ENCODE measurements at places on chromosomes 6 and 20.

GRCh38 chr6:166726201-166726600 lies 99.2 kb upstream of the RPS6KA2 start:
- no peak for DNase-seq

DNA sequence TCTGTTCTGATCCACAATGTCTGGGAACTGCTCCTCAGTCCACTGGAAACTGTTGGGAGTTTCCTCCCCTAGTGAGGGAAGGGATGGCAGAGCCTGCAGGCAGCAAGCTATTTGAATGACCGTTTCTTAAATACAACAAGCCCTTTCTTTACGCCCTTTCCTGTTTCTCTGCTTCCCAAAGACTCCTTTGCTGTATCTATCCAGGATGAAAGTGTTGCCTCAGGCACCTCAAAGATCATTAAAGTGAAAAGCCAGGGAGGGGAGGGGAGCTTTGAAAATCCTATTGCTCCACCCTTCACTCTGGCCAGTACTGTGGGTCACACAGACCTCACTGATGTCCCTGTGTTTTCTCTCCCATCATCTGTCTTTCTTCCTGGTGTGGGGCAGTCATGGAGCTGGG lies 213.1 kb downstream of the RNF144B start:
- no peak for DNase-seq

GRCh38 chr6:164098857-164099267 lies 684.3 kb downstream of the QKI start:
- DNase-seq: no peak

DNA sequence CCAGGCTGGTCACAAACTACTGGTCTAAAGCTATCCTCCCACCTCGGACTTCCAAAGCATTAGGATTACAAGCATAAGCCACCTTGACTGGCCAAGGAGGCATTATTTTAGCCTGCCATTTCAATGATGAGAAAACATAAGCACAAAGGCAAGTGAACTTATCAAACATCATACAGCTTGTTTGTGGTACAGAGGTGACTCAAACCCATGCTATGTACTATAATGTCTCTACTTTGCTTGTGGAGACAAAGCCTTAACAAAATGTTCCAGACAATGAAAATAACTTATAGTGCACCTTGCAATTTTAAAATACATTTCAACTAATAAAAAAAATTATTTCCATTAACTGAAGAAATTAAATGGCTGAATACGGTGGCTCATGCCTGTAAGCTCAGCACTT lies 26.2 kb downstream of the HDAC2 start:
- DNase-seq: no peak

DNA sequence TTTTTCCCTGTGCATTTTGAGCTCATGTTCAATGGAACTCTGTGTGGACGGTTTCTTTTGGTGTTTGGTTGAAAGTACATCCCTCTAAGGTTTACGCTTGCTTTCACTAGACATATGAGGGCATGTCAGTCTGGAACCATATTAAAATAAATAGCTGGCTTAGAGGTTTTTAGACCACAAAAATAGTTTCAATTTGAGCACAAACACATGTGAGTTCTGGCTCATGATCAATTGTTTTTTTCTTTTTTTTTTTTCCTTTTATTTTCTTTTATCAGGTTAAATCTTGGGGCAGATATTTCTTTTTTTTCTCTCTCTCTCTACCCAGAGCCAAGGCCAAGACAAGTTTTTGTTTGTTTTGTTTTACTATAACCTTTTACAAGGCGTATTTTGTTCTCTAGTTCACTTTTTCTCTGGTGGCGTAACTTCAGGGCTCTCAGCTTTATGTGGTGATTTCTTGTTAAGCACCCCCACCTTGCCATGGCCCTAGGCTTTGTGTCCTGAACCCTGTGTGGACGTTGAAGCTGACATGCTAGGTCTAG lies 92.9 kb downstream of the SHLD1 start:
- DNase-seq: no peak

GRCh38 chr6:168026925-168027324 lies 29.5 kb downstream of the KIF25 start:
- no peak for DNase-seq

DNA sequence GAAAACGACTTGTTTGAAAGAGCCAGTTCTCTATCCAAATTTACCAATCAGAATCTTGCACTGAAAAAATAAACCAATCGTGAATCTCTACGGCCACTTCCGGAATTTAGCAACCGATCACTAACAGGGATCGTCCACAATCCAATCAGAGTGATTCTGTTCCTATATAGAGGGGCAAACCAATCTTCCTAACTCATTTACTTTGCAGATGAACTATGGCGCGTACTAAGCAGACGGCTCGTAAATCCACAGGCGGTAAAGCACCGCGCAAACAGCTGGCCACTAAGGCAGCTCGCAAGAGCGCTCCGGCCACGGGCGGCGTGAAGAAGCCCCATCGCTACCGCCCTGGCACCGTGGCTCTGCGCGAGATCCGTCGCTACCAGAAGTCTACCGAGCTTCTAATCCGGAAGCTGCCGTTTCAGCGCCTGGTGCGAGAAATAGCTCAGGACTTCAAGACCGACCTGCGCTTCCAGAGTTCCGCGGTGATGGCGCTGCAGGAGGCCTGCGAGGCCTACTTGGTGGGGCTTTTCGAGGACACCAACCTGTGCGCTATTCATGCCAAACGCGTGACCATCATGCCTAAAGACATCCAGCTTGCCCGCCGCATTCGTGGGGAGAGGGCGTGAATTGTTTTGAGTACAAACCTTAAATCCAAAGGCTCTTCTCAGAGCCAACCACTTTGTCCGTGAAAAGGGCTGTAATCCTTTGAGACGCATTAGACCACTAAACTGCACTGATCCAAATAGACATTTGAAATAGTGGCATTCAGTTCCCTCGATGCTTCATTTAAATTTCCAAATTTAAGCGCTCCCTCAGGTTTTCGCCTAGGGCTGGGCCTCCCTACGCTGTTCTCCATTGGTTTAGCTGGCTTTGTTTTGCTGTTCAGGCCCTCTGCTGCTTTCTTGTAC lies 138.0 kb downstream of the HFE start:
- no peak for DNase-seq

DNA sequence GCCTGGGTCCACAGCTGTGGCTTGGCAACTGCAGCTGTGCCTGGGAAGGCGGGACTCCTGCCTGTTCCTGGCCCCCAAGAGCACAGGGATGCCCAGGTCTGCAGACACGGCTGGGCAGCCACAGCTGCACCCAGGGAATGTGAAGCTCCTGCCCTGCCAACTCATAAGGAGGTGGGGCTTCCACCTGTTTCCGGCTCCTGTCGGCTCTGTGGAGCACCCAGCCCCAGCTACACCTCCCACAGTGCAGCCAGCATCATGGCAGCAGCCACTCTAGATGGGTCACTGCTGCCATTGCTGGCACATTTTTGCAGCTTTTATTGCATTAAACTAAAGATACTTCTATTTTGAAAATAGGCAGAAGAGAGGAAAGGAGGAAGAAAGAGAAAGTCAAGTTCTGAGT lies 207.9 kb downstream of the SAMD5 start:
- no peak for DNase-seq

GRCh38 chr20:15440049-15440820 lies 1102.8 kb upstream of the FLRT3 start:
- DNase-seq: no peak

GRCh38 chr20:59141818-59142581 lies 21.6 kb upstream of the ZNF831 start:
- DNase-seq: peak; percentile 70

GRCh38 chr6:74798302-74798701 lies 407.6 kb downstream of the COL12A1 start:
- no peak for DNase-seq

- DNase-seq: no peak
Measured at GRCh38 chr6:40517654-40518053, 69.5 kb downstream of the LRFN2 start.

GRCh38 chr6:13203145-13203544 lies 125.2 kb downstream of the TBC1D7 start:
- no peak for DNase-seq

DNA sequence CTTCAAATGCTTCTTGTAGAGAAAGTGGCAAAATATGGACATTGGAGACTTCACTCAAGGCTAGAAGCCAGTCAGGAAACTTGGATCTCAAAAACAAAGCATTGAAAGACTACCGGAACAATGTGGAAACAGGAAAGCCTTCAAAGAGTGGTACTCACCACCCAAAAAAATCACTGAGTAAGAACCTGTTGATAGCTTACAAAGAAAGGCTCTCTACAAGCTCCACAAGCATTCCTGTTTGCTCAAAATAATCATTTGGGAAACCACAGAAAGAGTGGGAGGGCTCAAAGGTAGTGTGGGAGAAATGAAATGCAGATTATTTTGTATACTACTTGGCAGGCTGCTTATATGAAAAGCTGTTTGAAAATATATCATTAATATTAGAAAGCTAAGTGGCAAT lies 9.5 kb upstream of the DST start:
- no peak for DNase-seq

GRCh38 chr6:128111096-128111495 lies 210.2 kb upstream of the THEMIS start:
- no peak for DNase-seq

DNA sequence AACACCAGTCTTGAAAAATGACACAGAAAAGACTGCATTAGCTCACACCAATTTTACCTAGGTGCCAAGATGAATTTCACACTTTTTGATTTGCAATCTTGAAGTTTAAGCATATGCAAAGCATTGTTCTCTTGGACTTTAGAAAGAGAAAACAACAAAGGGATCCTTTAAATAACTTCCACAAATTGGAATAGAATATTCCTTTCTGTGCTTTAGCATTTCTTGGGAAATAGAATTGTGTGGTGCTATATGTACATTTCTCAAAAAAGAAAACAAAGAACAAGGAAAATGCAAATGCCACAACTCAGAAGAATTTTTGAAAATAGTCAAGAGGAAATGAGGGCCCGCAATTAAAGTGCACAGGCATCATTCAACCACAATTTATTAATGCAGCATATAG lies 17.0 kb downstream of the HTR1B start:
- no peak for DNase-seq

- no peak for DNase-seq
Measured at GRCh38 chr20:13422637-13423036, 201.6 kb downstream of the ISM1 start.

GRCh38 chr6:106141441-106142237 lies 55.5 kb downstream of the PRDM1 start:
- DNase-seq: no peak

GRCh38 chr6:680666-681340 lies 12.1 kb downstream of the EXOC2 start:
- no peak for DNase-seq

GRCh38 chr20:58571356-58571692 lies 56.1 kb upstream of the APCDD1L start:
- no peak for DNase-seq

DNA sequence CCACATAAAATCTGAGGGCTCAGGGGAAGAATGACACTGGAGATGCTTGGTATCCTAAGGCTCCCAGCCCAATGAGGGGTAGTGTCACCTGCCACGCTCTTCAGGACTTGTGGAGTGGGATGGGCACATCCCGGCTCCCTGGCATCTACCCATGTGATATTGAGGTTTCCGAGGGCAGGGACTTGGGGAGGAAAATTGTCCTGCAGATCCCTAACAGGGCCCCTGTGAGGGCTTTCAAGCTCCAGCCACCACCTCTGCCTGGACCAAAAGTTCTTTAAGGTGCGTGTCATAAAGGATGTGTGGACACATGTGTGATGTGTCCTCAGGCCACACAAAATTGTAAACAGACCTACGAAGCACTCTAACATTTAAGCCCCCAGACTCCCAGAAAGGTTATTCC lies 2.5 kb downstream of the SCML4 start:
- no peak for DNase-seq

GRCh38 chr6:134875367-134875766 lies 74.5 kb downstream of the ALDH8A1 start:
- DNase-seq: no peak

DNA sequence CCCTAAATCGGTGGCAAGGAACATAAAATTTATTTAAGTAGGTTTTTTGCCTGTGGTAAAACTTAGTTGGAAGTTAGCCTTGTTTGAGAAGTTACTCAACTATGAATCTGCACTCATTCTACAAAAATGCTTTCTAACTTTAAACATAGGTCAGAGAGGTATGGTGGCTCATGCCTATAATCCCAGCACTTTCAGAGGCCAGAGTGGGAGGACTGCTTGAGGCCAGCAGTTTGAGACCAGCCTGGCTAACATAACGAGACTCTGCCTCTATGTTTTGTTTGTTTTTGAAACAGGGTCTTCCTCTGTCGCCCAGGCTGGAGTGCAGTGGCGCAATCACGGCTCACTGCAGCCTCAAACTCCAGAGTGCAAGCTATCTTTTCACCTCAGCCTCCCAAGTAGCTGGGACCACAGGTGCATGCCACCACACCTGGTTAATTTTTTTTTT lies 16.2 kb downstream of the USP49 start:
- no peak for DNase-seq

DNA sequence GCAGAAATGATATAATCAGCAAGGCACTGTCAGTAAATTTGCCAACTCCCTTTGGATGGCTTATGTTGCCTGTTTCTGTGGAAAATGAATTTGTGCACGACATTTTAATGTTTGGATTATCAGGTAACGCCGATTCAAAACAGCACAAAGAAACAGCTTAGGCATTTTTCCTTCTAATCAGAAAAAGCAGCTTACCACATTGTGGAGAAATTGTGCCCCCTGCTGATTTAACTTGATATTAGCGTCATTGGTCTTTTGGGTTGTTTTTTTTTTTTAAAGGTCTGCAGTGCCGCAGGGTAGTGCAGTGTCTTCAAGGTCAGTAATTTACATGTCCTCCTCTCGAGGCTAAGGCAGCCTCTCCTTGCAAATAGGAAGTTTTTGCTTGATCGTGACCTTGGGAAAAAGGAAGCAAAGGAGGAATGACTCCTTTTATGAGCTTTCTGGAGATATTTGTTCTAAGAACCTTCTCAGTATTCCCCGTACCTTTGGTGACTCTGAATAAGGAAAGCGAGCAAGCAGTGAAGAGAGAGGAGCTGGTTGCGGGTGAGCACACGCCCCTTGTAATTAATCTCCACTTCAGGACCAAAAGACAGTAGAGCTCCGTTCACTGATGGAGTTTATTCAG lies 79.1 kb downstream of the ELOVL4 start:
- no peak for DNase-seq

DNA sequence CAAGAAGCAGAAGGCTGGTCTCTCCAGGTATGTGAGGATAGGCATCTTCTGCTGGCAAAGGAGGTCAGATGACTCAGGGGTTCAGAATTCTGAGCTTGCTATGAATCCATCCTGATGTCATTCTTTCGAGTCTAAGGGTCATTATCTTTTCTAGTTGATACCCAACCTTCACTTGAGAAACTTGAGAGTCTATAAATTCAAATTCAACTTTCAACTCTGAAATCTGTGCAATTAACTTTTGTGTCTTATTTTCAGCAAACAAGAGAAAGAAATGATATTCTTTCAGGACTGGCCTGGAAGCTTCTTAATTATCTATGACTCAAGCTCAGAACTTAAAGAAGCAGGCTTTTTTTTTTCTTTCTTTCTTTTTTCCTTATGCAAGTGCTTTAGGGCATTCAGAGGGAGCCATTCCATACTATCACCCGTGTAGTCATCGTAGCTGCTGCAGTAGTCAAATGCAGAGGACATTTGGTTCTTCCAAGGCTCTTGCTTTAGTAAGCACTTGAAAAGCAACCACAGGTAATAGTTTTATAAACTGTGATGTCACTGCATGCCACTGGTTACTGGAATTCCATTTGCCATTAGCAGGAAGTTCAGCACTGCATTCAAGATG lies 93.0 kb downstream of the ADTRP start:
- DNase-seq: no peak

GRCh38 chr6:154512201-154512600 lies 1.7 kb upstream of the CNKSR3 start:
- no peak for DNase-seq

Data from RWPE2 (cell line).